Cortex of kidney (tissue), 1 donor: ENCODE measurements at places on chromosomes 5 and 9.

DNA sequence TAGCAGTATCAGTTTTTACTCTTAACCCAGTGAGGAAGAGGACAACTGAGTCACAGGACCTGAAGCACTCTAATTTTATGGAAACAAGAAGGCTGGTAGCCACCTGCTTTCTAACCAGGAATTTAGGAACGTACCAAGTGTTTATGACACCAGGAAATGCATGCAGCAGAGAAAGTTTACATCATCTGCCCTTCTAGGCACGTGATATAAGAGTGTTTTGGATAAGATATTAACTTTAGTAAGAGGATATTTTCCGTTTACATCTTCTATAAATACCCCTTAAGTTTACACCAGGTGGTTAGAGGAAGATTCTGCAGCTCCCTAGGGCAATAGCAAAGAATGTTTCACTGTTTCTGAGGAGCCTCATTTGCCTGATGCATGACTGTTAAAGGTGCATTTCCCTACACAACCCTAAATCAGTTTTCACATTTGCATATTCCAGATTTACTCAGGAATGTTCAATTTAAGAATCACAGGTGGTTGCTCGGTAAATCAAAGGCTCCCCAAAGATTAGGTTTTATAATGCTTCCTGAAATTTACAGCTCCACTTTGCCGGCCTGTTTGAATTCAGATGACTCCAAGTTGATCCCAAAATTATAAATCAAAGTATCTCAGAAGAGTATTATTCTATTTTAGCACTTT lies 1.8 kb downstream of the TSC1 start:
- DNase-seq: no peak

GRCh38 chr5:132266836-132267160 lies 9.3 kb downstream of the PDLIM4 start:
- DNase-seq: no peak

DNA sequence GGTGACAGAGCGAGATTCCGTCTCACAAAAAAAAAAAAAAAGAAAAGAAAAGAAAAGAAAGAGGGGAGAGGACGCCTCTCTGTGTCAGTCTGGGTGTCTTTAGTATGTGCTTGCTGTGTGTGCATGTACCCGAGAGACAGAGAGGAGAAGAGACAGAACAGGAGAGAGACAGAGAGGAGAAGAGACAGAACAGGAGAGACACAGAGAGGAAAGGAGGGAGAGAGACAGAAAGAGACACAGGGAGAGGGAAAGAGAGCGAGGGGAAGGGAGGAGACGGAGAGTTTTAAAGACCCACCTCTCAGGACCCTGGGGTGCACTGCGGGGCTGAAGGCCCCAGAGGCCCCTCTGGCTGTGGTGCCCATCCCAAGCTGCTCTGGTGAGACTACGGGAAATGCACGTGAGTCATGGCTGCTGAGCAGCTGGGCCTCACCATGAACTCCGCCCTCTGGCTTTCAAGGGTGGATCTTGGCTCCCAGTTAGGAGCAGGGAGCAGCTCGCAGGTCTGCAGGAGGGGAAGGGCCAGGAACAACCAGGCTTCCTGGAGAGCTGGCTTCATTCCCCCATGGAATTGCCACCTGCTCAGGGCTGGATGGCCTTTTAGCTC lies 7.9 kb downstream of the SLC6A3 start:
- DNase-seq: no peak

GRCh38 chr5:168879331-168879730 lies 300.2 kb upstream of the PANK3 start:
- no peak for DNase-seq

DNA sequence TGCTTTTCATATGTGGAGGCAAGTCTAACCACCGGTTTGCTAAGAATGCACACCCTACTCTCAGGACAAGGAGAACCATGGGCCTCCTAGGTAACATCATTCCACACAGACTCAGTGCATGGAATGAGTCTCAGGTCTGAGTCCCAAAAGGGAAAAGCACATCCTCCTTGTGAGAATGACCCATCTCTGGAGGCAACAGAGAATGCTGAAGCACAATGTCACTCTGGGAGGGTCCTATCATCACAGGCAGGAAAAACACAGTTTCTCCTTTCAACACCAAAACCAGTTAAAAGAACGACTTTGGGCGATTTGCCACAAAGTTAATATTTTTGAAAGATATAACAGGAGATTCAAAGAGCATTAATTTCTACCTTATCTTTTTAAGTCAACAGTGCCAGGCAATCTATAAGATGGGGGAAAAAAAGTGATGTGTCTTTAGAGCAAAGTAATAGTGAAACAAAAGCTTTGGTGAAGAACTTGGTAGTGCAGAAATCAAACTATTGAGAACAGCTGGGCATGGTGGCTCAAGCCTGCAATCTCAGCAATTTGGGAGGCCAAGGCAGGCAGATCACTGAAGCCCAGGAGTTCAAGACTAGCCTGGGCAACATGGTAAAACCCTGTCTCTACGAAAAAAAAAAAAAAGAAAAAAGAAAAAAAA lies 97.3 kb downstream of the OXCT1 start:
- DNase-seq: no peak

- DNase-seq: no peak
Observed at GRCh38 chr5:160254706-160255105, 25.4 kb downstream of the FABP6 start.

DNA sequence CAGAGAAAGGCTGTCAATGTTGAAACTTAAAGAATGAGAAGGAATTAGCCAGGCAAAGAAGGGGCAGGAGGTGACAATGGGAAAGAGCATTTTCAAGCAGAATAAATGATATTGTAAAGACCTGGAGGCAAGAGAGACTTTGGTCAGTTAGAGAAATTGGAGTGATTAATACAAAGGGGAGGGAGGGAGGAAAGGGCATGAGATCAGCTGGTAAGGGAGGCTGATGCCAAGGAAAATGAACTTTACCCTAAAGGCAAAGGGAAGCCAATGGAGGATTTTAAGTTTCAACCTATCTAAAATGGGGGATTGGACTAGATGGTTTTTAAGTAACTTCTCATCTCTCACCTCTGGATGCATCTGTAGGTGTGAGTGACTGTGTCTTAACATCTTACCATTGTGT lies 23.3 kb downstream of the C5 start:
- DNase-seq: no peak

DNA sequence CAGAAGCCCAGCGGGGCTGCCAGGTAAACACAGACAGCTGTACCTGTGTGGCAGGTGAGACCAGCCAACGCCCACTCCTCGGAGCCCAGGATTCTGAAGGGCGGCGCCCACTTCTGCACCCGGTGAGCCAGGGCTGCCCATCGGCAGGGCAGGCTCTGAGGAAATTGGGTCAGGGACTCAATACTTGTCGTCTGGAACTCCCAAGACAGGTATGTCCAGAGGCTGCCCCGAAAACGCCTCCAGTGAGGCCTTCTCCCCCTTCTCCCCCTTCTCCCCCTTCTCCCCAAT lies 19.8 kb downstream of the GLT6D1 start:
- no peak for DNase-seq

DNA sequence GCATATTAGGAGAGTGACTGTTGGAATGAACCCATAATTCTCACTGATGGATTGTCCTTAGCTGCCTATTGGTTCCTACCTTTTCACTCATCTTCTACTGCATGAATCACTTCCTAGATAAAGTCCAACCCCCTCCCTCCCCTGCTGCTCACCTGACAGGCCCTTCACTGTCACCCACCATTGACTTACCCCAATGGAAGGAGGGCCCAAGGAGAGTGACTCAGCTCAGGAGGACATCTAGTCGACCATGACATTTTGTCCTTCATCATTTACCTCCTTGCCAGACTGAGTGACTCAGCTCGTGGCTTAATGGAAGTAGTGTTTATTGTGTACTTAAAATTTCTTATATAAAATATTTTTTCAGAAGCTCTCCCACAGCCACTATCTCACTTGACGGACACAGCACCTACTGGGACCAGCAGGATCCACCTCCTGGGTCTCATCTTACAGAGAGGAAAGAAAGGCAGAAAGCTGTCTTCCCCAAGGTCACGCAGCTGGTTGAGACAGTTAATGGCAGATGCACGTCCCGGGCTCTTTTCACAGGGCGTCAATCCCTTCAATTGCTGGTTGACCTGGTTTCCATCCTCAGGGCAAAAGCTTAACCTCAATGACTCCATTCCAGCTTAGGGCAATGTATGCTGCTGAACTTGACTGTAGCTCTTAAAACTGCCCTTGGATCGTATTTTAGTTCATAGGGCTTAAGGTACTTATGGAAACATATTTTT lies 142.3 kb downstream of the MARCHF11 start:
- no peak for DNase-seq

- no peak for DNase-seq
Observed at GRCh38 chr9:131695836-131696460, 43.9 kb downstream of the RAPGEF1 start.

GRCh38 chr9:87307848-87308247 lies 189.8 kb upstream of the DAPK1 start:
- DNase-seq: no peak

- no peak for DNase-seq
Observed at GRCh38 chr5:5588887-5589826, 166.7 kb downstream of the ICE1 start.

GRCh38 chr5:61327760-61328753 lies 4.0 kb upstream of the ZSWIM6 start:
- no peak for DNase-seq

DNA sequence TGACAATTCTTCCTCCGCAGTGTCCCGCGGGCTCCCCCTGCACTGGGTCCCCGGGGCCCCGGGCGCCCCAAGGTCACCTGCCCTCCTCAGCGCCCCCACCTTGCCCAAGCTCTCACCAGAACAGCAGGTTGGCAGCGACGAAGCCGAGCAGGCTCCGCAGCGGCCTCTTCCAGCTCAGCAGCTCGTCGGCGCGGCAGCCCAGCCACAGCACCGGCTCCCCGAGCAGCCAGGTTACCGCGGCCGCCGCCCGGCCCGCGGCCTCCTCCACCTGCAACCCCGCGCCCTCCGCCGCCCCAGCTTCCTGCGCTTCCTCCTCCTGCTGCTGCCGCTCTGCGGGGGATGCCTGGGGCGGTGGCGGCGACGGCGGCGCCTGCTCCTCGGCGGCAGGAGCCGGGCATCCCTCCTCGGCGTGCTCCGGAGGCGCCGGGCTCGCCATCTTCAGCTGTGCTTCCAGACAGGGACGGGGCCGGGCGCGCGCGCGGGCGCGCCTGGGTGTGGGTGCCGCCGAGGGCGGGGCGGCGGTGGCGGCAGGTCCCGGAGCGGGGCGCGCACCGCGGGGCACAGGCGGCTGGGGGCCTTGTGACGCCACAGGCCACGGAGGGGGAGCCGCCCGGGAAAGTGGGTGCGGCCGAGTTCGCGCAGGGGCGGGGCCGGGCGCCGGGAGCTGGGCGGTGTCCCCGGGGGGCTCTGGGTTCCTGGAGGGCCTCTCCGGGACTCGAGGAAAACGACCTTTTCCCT lies at the start of gene RETREG1:
Gene RETREG1 (minus strand): TSS at position 462 of the 738 bp plus-strand sequence. CDS start 26 bp downstream, at position 436.
- DNase-seq: no peak

GRCh38 chr5:10680876-10681481 lies 80.1 kb downstream of the DAP start:
- DNase-seq: no peak

- DNase-seq: no peak
Observed at GRCh38 chr9:97518909-97519307, 17.4 kb downstream of the TMOD1 start.

DNA sequence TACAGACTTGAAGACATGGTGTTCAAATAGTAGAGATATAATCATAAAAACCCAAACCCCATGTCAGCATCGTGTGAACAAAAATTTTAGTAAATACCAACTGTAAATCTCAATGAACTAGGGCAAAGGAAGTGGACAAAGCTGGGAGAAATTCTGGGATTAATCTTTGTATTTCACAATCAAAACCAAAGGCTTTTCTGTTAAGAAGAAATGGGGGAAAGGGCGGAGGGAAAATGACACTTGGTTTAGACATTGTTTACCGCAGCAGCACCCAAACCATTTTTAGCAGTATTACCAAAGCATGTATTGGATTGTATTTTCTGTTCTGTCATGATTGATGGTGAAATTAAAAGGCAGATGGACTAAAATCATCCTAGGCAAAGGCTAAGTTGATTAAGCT lies 134.2 kb upstream of the PRSS3 start:
- no peak for DNase-seq

DNA sequence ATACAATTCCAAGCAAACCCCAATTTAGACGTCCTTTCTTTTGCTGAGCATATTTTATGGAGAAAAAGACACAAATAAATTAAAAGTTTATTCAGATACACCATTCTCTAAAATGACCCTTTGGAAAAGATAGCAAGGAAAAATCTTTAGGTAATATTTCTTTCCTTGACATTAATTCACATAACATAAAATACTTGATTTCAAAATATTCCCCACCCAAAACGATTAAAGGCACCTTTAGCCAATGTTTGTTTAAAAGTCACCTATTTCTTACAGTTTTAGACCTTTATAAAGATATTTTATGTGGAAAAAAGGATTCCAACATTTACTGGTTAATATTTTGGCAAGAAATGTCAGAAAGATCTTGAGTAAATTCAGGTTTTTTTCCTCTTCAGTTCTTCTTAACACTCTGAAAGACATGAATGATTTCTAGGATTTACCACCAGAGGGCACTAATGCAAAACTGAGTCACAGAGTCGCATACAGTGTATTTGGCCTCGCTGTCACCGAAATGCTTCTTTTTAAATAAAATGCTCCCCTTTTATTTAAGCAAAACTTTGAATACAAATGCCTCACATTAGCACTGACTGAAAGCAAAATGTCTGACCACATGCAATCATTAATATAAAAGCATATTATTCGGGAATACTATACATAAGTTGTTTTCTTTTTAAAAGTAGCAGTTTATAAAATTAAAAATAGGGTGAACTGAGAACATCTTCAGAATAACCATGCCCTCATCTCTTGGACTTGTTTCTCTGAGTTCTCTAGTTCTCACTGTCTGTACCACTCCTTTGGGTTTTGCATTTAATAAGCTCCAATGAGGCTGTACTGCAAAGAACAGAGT lies 122.5 kb downstream of the SLC1A3 start:
- DNase-seq: no peak

- no peak for DNase-seq
Observed at GRCh38 chr5:18111906-18112465, 477.7 kb downstream of the TAF11L14 start.

GRCh38 chr5:137037848-137038247 lies 461.3 kb downstream of the SPOCK1 start:
- no peak for DNase-seq

GRCh38 chr9:96508227-96508940 lies 58.4 kb downstream of the HABP4 start:
- DNase-seq: no peak

DNA sequence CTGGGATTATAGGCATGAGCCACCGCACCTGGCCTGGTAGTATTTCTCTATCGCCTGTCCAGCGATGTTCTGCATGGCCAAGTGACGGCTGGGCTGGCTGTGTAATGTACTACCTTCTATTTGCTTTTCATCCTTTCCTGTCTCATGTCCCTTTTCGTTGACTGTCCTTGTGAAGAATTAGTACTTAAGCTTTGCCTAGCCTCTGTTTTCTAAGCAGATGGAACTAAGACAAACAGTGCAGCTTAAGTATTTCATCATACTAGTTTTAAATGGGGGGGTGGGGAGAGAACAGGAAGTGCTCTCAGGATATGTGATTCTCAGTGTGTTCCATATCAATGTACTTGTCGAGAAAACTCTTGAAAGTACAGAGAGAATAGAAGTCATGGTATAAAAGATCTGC lies 31.7 kb upstream of the CCL21 start:
- no peak for DNase-seq
